ENCODE measurements at places on chromosomes 1 and 21.
A peak's percentile ranks its signal among the peaks of the same experiment; 100 is the strongest.

DNA sequence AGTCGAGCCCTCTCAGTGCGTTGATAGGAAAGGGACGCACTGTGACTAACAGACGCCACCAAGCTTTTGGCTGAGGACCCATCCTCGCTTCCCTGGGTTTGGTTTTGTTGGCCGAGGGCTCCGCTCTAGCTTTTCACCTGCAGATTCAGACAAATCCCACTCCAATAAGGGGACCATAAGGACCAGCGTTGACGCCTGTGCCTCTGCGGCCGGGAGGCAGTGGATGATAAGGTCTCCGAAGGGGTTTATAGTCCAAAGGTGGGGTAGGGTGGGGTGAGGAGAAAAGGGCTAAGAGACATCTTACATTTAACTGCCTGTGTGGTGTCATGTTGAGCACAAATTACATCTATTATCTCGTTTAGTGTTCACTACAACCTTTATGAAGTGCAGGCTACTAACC is 760 bp downstream of the PEX14 start:
- no peak for DNase-seq

DNA sequence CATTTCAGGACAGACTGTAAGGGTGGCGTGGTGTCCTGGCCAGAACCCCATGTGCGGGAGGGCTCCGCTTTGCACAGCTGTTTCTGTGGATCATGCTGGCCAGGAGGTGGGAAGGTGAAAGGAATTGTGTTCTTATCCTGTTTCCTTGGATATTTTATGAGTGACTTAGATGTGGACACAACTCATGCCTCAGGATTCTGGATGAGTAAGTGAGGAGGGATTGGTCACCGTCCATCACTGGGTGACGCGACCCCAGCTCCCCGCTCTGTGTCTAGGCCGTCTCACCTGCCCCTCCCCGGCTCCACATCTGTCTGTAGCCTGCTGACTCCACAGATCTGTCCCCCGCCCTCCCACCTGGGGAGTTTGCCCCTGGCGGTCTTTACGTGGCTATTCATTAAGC is 48.8 kb downstream of the PIK3CD start:
- peak; percentile 65 for DNase-seq

DNA sequence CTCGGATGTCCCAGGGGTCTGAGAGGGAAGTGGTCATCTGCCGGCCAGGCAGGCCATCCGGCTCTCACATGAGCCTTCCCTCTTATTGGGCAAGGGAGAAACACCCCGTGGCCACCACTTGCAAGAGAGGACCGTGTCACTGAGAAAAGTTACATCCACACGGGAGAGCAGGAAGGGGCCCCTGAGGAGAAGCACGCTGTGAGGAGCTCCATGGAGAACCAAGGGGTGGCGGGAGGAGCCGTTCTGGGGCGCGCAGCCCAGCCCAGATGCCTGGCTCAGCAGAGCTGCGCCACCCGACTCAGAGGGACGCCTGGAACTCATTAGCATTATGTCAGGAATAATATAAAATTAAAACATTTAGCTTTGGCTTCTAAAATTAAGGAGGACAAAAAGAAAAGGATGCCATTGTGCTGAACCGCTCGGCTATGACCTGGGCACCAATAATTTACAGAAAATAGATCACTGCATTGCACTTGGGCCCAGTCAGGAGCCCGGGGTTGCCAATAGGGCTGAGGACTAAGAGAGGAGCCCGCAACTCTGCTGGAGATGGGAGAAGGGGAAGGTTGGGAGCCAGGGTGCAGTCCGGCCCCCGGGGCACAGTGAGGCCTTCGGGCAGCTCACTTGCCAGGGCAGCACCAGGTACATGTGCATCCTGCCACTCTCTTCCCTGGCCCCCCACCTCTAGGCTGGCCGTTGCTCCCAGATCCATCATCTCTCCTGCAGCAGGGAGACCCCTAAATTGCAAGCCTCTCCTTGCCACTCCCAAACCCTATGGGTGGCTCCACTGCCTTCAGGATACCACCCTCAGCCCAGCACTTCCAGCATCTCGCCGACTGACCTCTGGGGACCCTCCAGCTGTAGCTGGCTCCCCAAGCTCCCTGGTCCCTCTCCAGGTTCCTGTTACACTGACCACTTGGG is 84.8 kb downstream of the DMRTB1 start:
- DNase-seq, result no peak

- no peak for DNase-seq
These were observed 27.5 kb upstream of the TMEM54 start for GRCh38 chr1:32928715-32929114.

GRCh38 chr1:160844447-160845232 is 18.0 kb downstream of the CD244 start:
- no peak for DNase-seq

DNA sequence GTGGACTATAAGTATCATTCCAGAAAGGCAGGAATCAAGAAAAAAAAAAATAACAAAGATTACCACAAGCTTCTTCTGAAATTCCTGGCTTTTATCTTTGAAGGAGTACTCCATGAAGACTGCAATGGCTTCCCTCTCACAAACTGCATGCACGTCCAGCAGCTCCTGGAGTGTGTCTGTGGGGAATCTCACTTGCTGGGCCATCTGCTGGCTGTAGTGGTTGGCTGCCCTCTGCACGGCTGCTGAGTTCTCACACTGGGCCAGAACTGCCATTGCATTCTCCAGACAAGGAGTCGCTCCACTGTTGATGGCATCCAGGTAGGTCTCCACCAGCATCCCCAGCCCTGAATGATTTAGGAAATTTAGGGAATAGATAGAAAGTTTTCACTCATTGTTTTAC is 23.3 kb upstream of the GBP2 start:
- DNase-seq, result no peak

- no peak for DNase-seq
These were observed at the start of gene S100A8 for GRCh38 chr1:153390938-153391710. Gene S100A8 (minus strand): TSS chr1:153391073. CDS start chr1:153390535, 538 bp downstream.

- no peak for DNase-seq
These were observed 10.0 kb downstream of the DRAXIN start for GRCh38 chr1:11701551-11701961.

DNA sequence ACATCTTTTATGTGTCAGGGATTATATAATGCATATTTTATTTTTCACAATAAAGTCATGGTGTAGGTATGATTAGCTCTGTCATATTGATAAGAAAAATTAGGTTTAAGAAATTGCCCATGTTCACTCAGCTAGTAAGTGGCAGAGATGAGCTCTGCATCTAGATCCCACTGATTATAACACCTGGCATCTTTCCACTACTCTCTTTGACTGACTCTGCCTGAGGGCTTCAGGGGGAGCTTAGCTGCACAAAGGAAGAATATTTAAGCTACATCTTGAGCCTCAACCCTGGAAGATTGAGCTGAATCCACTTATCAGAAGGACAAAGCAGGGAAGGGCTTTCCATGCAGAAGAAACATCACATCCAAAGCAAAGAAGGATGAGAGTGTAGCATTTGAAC is 190.4 kb downstream of the MIS18A start:
- DNase-seq, result no peak

DNA sequence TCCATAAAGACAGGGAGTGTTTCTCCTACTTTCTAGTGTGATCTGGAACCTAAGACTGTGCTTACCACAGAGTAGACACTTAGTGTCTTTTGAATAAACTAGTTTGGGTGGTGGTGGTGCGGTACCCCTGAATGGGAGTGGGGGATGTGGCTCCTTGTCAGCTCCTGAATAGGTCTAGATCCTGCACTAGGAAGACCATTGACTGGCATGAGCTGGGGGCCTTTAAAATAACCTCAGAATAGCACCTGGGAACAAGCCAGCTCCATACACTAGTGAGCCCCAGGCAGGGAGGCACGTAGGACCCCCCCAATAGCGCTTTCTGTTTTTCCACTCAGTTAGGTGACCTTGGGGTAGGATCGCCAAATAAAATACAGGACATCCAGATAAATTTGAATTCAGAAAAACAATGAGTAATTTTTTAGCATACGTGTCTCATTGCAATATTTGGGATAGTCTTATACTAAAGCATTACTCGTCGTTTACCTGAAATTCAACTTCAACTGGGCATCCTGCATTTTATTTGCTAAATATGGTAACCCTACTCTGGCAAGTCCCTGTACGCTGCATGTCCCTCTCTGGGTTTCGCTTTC is 45.6 kb downstream of the AZIN2 start:
- DNase-seq, result no peak

DNA sequence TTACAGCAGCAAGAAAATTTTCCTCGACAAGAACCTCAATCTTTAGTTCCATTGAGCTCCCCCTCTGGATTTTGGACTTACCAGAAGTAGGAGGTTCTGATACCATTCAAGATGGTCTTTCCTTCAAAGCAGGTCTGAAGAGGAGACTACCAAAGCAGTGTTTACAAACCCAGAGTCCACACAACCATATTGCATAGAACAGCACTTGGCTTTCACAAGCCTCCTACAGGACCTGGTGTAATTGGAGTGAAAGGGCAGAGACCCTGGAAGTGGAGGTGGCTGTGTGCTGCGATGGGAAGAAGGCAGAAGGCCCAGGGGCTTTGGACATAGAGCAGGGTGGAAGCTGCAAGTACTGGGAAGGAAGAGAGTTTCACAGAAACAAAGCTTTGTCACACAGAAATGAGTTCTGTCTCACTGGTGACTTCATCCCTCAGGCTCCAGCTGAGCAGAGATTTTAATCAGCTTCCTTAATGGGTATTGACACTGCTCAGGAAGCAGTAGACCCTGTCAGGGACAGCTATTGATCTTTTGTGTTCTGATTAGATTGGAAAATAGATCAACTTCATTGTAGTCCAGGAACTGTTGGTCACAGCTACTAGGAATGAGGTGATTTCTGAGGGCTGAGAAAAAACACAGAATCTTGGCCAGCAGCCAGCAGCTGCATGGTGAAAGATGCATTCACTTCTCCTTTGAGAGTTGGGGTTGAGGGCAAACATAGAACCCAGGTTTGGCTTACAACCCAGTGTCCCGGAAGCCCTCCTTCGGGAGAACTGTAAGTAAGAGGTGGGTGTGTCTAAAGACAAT is 124.0 kb downstream of the SYT2 start:
- DNase-seq, result peak; percentile 33

GRCh38 chr1:199168888-199169585 is 530.2 kb downstream of the PTPRC start:
- no peak for DNase-seq

- no peak for DNase-seq
These were observed 760 bp upstream of the TINAGL1 start for GRCh38 chr1:31575369-31576140.

GRCh38 chr1:227227761-227228160 is 90.5 kb downstream of the CDC42BPA start:
- DNase-seq, result no peak

GRCh38 chr1:54825696-54826095 is 24.6 kb upstream of the TTC22 start:
- DNase-seq, result no peak

GRCh38 chr1:180494370-180494769 is 8.0 kb downstream of the ACBD6 start:
- no peak for DNase-seq

DNA sequence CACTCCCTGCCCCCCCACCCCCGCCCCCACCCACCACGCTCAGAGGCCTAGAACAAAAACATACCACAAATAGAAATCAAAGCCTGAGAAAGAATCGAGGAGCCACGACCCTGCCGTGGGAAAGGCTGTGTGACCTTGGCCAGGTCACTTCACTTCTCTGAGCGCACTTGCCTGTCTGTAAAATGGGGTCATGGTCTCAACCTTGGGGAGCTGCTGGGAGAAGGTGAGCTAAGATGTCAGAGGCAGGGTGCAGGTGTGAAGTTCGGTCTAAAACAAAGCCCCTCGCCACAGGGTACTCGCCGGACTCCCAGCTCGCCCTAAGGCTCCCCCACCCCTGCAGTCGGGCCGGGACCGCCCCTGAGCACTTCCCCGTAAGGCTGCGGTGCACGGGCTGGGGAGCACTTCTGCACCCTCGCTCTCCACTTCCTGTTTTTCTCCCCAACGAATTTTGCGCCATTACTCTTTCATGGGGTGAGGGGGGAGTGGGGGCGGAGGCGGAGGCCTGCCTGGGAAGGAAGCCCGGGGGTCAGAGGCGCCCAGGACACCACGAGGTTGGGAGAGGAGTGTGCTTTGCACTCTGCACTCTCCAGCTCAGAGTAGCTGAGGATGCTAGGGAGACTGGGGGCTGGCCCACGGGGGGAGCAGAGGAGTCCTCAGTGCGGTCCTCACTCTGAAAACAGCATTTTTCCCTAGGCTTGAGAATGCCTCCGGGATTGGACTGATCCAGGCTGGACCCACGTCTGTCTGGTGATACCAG is 21.9 kb upstream of the PIK3CD start:
- DNase-seq, result no peak

- DNase-seq, result no peak
These were observed 746.5 kb upstream of the CHRM3 start for GRCh38 chr1:238639861-238640260.

DNA sequence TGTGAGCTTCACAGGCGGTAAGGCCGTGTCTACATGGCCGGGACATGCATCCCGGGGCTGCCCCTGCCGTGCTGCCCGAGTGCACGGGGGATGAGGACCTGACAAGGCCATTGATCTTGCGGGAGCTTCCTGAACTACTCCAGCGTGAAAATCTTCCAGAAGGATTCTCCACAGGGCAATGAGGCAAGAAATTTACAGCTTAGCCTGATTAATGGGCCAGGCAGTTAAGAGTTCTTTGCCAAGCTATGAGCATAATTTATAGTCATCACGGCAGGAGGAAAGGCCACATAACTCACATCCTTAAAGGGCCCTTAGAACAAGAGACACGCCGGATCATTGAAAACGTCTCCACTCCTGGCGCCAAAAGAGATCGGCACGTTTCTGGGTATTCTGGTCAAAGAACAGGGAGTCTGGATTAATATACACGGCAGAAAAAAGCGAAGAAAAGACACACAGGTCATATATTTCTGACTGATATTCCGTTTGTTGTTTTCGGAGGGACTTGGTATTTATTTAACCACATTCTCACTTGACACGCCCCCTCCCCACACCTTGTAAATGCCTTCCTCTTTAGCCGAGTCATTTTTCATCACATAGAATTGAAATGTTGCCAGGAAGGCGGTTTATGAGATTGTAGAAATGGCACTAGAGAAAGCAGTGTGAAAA is 180.5 kb downstream of the DYRK1A start:
- no peak for DNase-seq

DNA sequence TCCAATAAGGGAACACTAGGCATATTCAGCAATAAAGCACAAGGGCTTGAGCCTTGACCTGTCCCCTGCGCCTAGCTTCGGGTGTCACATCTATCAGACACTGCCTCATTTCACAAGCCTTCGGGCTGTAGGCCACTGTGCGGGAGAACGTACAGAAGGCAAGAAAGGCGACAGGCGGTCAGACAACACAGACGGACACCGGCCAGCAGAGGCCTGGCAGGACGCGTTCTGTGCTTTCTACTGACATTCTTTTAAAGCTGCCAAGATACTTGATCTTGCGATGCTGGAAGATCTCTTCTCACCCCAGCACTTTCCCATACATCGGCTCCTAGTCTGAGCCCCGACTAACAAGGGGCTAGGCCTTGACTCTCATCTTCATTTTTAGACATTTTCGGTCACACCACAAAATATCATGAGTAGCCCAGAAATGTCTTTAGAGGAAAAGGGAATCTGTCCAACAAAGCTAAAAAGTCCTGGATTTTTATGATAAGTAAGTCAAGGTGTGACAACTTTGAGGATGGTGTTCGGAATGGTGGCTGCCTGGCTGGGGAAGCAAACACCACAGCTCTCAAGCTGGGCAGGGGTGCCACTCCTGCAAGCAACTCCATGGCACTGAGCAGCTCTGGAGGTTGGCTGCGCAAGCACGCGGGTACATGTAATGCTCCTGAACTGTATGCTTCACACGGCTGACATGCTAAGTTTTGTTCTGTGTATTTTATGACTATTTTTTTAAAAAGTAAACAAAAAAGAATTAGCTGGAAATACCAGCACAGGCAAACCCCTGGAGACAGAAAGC is 18.7 kb downstream of the RIPK4 start:
- DNase-seq, result no peak
